ENCODE measurements at places on chromosomes 5 and 9.

DNA sequence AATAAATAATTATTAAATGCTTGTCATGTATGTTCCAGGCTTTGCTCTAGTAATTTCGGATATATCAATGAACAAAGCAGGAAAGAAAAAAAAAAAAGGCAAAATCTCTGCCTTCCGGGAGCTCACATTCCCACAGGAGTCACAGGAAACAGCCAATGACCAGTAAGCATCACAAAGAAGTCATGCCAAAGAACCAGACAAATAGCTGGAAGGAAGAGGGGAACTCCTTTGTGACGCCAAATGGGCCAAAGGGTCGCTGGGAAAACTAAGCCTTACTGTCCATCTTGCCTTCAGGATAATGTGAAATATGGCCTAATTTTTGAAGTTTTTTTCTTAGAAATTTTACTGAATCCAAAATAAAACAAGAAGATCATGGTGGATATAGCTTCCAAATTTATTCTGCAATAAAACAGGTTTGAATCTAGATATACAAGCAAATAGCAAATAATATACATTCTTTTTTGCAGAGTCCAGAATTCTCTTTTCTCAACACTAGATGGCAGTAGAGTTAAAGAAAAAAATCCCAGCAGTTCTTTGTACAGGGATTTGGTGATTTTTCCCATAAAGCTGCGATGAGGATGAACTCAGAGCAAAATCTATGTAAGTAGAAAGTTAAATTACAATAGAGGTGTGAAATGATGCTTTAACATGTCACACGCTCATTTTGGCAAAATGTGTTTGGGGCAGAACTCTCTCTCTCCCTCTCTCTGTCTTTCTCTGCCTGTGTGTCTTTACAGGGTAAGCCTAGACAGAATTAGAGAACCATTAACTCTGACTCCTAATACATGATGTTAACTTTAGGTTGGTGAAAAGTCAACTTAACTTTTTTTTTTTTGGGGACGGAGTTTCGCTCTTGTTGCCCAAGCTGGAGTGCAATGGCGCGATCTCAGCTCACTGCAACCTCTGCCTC lies 60.0 kb upstream of the TUT7 start:
- DNase-seq = peak; percentile 32

GRCh38 chr9:133999851-134000265 lies 7.7 kb upstream of the VAV2 start:
- DNase-seq = no peak

GRCh38 chr5:104498281-104498680 lies 935.7 kb upstream of the NUDT12 start:
- DNase-seq = no peak

GRCh38 chr9:91042541-91042940 lies 240.9 kb downstream of the SYK start:
- no peak for DNase-seq

GRCh38 chr5:41770799-41771198 lies 99.4 kb downstream of the OXCT1 start:
- DNase-seq = no peak

DNA sequence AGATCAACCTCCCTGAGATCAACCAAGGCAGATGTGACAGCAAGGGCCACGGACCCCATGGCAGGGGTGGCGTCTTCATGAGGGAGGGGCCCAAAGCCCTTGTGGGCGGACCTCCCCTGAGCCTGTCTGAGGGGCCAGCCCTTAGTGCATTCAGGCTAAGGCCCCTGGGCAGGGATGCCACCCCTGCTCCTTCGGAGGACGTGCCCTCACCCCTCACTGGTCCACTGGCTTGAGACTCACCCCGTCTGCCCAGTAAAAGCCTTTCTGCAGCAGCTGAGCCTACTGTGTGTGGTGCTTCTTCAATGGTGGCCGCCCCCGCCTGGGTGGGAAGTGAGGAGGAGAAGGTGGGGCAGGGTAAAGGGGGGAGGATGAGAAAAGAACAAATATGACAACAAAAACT lies 8.3 kb downstream of the GPX3 start:
- DNase-seq = no peak

GRCh38 chr5:478982-479535 lies 36.1 kb downstream of the EXOC3 start:
- DNase-seq = no peak

Data from right renal cortex interstitium (tissue), 3 donors.